ENCODE measurements at places on chromosomes 7 and 10.

DNA sequence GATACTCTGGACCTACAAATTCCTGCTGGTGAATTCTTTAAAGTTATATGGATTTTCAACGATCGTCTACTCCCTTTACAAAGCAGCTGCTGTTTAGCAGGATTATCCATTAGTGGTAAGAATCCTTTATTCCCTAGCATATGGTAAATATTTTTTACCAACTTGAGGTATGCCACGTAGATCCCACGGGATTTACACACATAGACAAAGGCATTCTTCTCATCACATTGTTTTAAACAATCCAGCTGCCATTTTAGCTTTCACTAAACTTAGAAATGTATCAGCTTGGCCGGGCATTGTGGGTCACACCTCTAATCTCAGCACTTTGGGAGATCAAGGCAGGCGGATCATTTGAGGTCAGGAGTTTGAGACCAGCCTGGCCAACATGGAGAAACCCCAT is 148.0 kb upstream of the SH2B2 start:
- DNase-seq = no peak

DNA sequence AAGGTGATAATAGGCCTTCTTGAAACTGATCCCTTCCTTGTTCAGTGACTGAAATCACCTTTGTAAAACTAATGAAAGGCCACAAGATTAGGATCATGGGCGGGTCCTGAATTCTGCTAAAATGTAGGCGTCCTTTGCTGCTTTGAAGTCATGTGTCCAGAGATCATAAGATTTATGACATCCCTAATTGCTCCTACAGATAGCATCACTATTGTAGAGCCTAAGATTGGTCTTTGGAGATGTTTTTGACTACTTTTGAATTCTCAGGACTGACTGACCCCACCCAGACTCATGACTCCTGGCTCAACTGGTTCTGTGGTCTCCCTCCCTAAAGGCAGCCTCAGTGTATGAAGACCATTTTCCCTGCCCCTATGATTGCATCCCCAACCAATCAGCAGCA is 322.6 kb upstream of the SEMA3D start:
- no peak for DNase-seq

DNA sequence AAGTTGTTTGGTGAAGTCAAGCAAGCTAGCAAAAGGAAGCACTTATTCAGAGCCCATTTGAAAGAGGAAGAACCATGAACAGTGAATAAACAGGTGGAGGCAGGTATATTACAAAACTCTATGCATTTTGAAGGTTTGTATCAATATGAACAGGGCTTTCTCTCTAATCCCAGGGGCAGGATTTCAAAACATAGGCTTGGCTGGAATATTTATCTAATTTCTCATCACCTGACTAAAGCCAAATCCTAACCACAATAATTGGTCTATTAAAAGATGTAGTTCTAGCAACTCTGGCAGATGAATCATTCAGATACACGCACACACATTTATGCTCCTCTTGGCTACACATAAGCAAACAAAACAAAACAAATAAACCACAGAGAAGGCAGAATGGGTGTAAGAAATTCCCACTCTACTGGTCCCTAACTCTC is 554.4 kb downstream of the INHBA start:
- DNase-seq = no peak

- no peak for DNase-seq
Measured at GRCh38 chr7:49172639-49173038, 248.3 kb downstream of the CDC14C start.

GRCh38 chr10:31317652-31318381 is 1.2 kb upstream of the ZEB1 start:
- peak; percentile 22 for DNase-seq

DNA sequence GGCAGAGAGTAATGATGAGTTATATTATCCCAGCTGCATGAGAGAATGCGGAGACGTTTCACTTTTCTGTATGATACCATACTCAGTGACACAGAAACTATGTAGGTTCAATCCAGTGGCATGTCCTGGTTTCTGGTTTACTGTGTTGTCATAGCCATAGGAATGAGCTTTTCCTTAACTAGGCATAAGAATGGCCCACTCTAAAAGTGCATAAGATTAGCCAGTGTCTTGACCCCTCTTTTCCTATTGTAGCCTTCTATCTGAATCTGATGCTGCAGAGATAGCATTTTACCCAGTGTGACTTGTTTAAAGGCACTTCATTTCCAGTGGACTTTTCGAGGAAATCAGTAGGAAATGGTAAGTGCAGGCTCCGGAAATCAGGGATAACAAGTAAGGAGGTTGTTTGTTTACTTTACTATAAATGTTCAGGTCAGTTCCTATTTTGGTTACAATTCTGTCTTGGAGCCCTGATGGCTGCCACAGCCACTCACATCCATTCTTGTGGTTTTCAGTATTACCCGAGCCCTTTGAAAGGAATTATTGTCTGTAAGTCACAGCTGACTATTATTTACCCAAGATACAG is 70.5 kb downstream of the SEMA3A start:
- DNase-seq = peak; percentile 95

DNA sequence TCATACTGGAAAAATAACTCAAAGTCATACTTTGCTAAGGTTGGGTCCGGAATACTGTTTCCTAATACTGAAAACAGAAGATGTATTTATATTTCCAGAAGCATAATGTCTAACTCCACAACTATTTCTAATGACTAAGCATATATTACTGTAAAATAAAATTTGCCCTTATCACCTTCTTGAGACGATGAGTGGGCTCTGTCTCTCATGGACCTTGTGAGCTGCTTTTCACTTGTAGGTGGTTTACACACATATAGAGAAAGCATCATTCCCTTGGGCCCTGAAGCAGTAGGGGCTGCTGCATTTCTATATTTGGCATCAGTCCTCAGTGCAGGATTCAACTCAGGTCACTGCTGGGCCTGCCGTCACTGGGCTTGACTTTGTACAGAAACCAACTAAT is 10.7 kb upstream of the FAM13C start:
- DNase-seq = no peak

- no peak for DNase-seq
Measured at GRCh38 chr7:100785878-100786277, 41.4 kb downstream of the EPHB4 start.

DNA sequence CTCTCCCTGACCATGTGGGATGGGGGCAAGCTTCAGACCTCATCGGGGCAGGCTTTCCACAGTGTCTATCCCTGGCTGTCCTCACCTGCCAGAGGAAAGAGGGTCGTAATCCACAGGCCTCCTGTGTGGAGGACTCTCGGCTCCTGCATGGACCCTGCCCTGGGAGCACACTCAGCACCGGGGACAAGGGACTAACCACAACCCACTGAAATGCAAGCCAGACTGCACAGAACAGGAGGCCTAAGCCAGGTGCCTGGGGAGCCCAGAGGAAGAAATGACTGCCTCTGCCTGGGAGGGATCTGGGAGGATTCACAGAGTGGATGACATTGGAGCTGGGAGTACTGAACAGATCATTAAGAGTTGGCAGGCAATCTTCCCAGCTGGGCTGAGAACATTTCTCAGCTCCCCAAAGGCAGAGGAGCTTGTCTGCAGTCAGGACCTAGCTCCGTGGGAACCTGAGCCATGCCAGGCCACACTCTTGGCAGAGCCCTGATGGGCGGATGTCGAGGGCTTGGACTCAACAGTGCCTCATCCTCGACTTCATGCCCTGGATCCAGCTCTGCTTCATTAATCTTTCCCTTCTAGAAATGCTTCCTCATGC is 213.4 kb downstream of the USP6NL start:
- no peak for DNase-seq

DNA sequence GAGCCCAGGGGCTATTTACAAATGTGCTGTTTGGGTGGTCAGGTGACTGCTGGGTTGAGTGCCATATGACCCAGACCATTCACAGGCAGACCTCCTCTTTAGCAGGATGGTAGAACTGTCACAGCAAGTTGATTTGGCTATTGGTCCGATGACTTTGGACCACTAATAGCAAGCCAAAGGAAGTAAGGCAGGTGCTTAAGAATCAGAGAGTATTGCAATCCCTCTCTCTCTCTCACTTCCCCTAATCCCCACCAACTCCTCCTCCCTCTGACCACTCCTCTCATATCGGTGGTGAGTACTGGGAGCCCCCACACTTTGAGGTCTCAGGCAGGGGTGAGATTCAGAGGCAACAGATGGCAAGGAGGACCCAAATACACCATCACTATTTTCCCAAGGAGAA is 165.3 kb downstream of the TRIL start:
- DNase-seq = no peak

GRCh38 chr7:3495530-3495929 is 194.5 kb downstream of the SDK1 start:
- no peak for DNase-seq

GRCh38 chr7:3980300-3980643 is 679.2 kb downstream of the SDK1 start:
- DNase-seq = no peak

DNA sequence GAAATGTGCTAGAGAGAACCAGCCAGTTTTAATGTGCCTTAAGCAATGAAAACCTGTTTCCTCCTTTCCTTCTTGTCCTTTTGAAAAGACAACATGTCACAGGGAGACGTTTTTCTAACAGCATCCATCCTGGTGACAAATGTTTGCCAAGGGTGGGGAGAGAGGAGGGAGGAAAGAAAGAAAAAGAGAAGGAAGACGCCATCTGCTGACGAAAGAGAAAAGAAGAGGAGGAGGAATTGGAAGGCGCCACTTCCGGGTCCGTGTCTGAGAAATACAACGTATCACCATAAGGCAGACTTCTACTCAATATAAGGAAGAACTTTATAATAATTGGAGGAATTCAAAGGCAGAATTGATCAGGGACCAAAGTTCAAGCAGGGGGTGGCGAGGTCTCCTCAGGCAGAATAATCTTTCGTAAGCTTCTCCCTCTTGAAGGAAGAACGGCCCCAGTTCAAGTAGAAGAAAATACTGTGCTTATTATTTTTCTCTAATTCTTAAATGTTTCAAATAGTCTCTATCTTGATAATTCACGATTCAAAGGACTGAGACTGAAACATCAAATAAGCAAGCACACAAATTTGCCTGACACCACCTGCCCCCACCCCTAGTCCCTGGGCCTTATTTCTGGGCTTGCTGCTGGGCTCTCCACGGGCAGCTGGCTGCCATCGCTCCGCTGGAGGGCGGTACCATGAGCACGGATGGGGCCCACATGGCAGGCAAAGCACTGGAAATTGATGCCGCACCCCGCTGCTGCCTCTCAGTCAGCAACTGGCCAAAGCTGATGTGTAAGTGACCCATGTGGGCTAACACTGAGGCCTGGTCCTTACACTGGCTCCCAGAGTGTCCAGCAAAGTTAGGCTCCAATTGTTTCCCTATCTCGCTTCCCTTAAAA is 273.7 kb upstream of the KLF14 start:
- peak; percentile 77 for DNase-seq

- DNase-seq = no peak
Measured at GRCh38 chr10:73840403-73841060, 29.1 kb upstream of the NDST2 start.

DNA sequence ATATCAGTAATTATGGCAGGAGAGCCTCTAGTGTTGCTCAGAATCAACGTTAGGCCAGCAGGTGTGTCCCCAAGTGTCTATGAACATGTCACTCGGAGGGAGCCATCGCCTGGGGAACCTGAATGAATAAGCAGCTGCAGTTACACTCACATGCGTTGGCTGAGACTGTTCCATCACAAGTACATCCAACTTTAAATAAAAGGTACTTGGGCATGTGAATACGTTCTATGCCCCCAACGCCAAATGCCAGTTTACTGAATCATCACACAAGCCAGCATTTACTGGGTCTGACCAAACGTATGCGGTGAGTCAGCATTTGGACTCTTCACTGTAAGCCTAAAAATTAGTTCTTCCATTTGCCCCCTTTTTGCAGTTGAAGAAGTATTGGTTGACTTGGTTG is 207.6 kb upstream of the PLXNA4 start:
- no peak for DNase-seq

DNA sequence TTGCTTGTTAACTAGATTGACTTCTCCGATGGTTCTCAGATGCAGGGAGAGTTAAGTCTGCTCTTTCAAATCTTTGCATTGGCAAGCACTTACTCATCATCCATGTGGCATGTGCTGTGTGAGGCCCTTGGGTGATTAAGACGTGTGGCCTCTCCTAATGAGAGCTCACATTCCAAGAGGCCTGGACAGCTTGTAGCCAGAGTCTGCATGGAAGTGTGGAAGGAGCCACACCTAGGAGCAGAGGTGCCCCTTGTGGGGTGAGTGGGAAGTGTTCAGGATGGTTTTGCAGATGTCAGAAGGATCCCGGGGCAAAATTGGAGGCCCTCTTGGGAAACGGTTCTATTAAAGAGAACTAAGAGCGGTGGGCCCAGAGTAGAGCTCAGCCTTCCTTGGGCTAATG is 225.9 kb downstream of the PAXIP1 start:
- no peak for DNase-seq

DNA sequence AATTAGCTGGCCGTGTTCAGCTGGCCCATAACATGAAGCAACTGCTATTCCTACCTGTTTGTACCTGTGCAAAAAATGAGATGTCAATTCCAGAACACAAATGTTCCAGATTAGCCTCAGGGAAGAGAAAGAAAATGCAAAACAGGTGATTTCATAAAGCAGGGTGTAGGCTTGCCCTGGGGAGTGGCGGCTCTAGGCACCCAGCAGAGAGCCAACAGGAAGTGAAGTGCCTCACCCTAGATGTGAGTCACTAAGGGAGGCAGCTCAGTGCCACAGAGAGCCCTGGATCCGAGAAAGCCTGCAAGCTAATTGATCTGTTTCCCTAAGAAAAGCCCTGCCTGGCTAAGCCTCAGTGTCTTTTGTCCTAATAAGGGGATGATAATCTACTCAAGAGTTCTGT is 240.0 kb downstream of the ARHGAP21 start:
- peak; percentile 75 for DNase-seq

DNA sequence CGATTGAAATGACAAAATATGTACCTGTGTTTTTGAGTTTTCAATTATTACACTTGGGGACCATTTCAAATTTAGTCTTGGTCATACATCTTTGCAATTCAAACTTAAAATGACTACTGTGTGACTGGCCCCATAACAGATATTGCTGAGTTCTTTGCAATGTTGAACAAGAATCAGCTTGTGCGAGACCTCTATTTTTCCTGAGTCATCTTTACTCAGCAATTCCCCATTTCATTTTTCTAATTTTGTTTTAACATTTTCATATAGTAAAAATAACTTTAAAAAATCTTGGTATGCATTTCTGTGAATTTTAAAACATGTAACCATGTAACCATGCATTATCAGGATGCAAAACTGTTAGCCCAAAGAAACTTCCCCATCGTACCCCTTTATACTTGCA is 678.1 kb downstream of the ANKRD7 start:
- DNase-seq = no peak

DNA sequence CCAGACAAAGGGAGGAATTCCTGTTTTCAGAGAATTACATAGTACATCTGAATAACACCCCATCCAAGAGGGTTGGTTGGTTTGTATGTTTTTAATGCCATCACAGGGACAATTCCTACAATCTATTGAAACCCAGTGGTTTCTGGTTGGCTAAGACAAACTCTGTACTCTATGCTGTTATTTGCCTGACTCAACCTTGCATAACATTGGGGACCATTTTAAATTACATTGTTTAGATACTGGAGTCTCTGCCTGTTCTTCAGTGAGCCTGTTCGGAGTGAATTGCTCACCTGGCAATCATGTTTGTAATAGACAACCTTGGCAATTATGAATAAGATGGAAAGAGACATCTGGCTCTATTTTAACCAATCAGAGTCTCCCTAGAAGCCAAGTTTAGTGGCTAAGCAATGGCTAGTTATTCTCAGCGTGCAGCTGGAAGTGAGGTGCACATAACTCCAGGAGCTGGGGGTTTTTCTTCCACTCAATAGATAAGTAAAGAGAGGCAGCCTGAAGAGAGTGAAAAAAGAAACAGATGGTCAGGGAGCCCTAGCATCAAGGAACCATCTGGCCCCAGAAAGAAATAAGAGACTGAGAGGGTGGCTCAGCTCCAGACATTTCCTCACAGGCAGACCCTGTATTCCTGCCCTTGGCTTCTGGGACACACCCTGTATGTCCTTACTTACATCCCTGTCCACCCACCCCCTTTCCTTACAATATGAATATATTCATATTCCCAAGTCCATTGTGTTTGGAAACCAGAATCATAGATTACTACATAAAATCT is 21.2 kb upstream of the SLC35G1 start:
- DNase-seq = no peak

Measured in NCI-H526 (cell line).